ENCODE measurements at places on chromosomes 12 and 14.

- DNase-seq = no peak
Measured at GRCh38 chr12:24597580-24597979, 351.3 kb downstream of the BCAT1 start.

- no peak for DNase-seq
Measured at GRCh38 chr12:104023710-104024109, 26.3 kb downstream of the GLT8D2 start.

DNA sequence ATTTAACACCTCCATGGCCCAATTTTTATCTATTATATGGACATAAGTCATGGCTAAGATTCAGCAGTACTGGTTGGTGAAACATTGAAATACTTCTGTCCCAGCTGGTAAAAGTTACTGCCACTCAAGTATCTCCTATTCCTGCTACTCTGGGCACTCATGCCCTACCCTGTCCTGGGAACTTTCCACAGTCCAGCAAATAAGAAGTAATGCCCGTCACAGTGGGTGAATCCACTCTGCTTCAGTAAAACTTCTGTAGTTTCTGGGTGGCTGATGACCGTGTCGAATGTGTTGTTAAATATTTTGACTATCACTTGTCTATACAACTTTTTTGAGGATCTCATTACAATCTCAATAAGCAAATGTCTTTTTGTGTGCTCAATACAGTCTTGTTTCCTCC lies 209.3 kb upstream of the IGF1 start:
- DNase-seq = no peak

DNA sequence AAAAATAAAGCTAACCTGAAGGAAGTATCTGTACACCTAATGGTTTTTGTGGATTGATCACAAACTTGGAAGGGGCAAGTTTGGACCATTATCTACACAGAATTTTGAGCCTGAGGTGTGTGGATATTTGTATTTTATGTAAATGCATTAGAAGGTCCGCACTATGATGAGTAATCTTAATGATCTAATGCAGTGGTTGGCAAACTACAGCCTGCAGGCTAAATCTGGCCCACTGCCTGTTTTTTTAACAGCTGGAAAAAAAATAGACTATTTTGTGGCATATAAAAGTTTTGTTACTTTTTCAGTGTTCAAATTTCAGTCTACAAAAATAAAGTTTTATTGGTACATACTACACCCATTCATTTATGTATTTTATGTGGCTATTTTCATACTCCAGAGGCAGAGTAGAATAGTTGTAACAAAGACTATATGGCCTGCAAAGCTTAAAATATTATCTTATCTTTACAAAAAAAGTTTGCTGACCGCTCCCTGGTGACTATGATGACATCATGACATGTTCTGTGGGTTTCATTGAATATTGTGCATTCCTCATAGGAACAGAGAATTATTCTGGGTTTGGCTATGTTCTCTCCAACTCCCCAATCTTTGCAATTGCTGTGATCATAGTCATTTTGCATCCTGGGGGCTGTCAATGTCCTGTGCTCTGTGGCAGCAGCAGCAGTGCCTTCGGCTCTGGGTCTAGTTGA lies 962.6 kb upstream of the FBXO33 start:
- no peak for DNase-seq

DNA sequence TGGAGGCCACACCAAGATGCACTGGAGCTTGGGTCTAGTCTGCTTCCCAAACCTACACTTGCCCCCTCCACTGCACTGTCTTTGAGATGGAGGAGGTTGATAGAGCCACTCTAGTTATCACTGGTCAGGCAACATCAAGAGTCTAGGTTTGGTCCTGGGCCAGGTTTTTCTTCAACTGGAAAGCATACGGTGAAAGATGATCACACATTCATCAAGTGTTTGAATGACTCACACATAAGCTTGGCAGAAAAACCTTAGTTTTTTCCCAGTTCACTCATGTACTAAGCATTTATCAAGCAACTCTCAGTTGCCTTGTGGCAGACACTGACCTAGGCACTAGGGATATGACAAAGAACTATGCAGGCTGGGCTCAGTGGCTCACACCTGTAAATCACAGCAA lies 84.5 kb downstream of the PLEKHG3 start:
- peak; percentile 92 for DNase-seq

GRCh38 chr12:42284157-42284556 lies 41.7 kb downstream of the ZCRB1 start:
- no peak for DNase-seq

GRCh38 chr14:95313707-95314106 lies 6.0 kb downstream of the CLMN start:
- peak; percentile 40 for DNase-seq

DNA sequence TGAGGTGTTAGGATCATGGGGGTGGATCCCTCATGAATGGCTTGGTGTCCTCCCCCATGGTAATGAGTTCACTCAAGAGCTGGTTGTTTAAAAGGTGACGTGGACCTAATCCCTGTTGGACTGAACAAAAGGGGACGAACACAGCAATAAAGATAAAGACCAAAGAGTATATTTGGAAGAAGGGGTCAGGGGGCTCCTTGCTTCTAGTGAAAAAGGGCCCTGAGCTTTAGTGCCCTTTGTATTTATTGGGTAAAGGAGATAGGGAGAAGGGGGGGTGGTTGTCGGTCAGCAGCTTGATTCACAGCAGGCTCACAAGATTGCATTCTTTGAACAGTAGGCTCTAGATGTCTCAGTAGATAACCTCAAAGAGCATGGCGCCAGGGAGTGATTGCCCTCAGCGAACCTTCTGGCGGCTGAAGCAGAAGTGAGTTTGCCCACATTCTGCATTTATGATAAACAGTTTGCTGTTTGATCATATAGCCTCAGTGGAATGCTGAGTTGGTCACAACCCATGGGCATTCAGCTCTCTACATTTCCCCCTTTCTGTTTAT lies 25.9 kb upstream of the MAPKAPK5 start:
- DNase-seq = no peak

DNA sequence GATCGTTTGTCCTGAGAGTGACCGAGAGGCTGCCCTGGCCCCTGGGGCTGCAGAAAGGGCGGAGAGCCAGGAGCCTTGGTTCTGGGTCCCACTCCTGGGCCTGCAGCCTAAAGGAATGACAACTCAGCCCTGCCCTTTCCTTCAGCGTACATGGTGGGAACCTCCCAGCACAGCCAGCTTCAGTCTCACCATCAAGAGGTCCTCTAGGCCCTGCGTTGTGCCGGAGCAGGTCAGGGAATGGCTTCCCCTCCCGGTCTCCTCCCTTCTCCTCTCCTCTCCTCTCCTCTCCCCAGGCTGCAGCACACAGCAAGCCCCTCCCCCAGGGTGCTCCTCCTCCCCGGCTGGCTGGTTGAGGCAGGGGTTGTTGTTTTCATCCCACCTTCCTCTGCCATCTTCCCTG lies 44.6 kb upstream of the TUNAR start:
- DNase-seq = no peak

GRCh38 chr12:4273273-4273651 lies 300 bp upstream of the CCND2 start:
- DNase-seq = no peak

DNA sequence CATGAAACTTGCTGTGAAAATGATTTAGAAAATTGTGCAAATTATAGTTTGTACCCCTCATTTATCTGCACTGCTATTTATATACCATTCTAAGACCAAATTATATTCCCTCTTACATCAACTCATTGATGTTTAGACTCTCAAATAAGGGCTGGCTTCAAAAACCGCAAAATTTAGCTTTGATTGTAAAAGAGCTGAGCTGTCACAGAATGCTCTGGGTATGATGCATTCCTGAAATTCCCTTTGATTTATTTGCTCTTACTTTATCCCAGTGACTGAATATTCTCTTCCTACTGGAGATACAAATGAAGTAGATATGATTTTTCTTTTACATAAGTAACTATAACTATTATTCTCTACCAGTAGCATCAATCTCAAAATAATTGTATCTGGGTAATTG lies 78.0 kb upstream of the TMTC2 start:
- DNase-seq = no peak

- DNase-seq = peak; percentile 82
Measured at GRCh38 chr12:111405859-111406473, at the start of gene SH2B3. TSS of gene SH2B3 (plus strand) at chr12:111405923. CDS start at chr12:111418146, 12,223 bp downstream.

- peak; percentile 60 for DNase-seq
Measured at GRCh38 chr12:113424915-113425823, 3.0 kb downstream of the SDSL start.

DNA sequence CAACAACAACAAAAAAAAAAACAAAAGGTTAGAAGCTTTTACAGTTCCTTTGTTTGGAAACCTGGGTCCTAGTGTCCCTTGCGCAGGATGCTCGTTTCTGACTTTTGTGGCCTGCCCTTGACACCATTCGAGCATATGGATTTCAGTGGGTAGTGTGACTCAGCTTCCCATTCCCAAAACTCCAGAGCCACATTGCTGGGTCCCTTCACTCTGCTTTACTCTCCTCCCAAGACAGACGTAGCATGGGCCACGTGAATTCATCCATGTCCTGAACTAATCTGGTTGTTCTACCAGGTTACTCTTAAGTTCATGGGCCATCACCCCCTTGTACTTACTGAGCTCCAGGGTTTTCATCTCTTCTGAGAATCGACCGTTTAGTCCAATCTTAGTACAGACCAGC lies 68.0 kb upstream of the MAX start:
- peak; percentile 10 for DNase-seq

- DNase-seq = no peak
Measured at GRCh38 chr14:58535044-58535443, 102.7 kb upstream of the DACT1 start.

DNA sequence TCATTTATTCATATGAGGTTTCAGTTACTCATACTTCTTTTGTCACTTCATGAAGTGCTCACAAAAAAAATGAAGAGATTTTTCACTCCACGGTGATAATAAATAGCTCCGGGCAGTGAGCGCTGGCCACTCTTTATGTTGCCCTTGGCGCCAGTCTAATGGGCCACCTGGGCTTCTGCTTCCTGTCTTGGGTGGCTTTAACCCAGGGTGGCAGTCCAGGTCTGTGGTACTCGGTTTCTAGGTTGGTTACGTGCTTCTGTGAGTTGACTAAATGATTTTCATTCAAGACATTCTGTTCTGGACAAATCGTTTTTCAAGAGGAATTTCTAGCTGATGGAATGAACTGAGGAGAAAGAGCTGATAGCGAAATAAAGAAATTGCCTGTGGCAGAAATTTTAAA lies 34.6 kb upstream of the NID2 start:
- DNase-seq = no peak

DNA sequence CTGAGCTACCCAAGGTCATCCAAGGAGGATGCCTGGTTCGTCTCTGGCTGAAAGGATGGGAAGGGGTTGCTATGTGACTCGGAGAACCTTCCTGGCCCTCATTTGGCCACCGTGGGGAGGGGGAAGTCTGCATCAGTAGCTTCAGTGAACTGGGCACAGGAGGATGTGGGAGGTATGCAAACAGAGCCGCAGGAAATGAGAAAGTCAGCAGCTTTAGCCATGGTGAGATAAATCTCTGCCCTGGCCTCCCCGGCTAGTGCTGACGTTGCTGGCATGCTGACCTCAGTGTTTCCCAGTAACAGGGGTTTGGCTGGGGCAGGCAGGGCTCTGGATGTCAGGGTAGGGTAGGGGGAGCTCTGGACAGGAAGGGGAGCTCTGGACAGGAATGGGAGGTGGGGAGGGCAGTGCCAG lies 2.3 kb upstream of the CEBPE start:
- DNase-seq = peak; percentile 52

GRCh38 chr12:31274520-31275300 lies 51.2 kb downstream of the SINHCAF start:
- DNase-seq = no peak

DNA sequence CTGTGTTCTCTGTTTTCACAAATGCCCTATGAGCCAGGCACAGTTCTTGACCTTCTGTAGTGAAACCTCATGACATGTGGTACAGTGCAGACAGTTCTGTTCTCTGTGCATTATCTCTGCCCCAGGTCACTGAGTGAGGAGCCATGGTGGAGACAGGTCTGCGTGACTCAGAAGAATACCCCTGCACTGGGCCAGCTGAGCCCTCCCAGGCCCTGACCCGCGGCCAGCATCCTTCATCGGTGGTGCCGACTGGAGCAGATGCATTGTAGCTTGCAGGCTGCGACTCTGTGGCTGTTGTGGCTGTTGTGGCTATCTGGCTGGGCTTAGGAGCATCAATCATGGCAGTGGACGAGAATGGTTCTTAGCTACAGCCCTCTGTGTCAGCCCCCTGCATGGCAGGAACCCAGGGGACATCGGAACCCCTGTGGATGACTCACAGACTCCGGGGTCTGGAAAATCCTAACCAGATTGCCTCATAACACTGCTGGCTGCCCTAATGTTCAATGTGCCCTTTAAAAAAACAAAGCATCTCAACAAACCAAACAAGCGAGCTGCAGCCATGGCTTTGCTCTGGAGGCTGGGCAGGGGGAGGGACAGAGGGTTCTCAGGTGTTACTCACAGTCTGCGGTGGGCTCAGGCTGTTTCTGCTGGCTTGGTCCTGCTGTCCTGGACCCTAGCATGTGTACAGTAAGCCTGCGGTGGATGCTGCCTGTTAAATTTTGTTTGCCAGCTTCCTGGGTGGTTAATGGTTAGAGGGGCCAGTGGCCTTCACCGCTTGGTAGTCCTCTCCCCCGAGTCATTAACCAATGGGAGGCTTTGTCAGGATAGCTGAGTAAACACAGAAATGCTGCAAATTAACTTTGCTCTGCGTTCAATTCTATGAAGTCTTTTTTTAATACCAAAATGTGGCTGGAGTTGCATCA lies at the start of gene SERPINA6:
SERPINA6 (minus strand) TSS at position 689 of the 923 bp plus-strand sequence. CDS start 8,688 bp downstream, outside the sequence.
- peak; percentile 28 for DNase-seq

GRCh38 chr12:97568336-97569180 lies 106.0 kb downstream of the RMST start:
- no peak for DNase-seq

- DNase-seq = no peak
Measured at GRCh38 chr14:100734031-100734990, 7.6 kb downstream of the DLK1 start.

GRCh38 chr12:121720762-121721161 lies 8.2 kb downstream of the TMEM120B start:
- no peak for DNase-seq

- DNase-seq = no peak
Measured at GRCh38 chr12:109982210-109982609, 14.0 kb downstream of the GIT2 start.

DNA sequence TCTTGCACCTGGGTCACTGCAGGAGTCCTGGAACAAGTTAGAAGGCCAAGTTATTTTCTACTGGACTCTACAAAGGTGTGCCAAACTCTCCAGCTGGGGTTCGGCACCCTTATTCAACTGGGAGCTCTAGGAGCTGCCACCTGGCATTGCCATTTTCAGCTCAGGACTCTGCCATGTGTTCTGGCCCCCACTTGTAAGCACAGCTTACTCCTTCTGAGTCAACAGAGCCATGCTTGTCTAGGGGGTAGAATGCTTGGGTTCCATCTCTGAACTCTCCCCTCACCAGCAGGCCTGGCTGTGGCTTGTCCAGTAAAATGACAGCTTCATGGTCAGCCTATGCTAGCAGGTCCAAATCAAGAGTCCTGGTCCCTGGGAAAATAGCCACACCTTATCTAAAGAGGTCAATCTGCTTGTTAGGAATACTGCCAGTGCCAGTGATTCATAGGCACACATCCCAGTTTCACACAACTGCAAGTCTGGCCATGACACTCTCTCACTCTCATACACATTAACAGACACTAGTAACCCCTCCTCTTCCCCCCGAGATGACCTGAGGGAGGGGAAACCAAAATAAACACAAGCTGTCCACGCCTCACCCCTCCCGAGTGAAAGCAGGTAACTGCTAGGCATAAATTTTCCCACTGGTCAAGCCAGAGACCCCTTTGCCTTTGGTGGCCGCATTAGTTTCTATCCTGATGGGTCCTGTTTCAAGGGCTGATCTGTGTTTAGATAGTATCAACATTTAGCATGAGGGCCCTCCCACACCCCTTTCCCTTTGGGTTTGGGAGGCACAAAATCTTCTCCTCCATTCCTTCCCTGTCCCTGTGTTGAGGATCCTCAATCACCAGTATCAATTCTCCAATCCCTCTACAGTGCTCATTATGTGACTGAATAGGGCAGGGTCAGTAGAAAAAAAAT lies 182.3 kb upstream of the GZMB start:
- DNase-seq = no peak
